CD8-positive, alpha-beta T cell (primary cell): ENCODE measurements at places on chromosomes 3 and 15.

GRCh38 chr3:150757768-150758167, 5.2 kb downstream of the SIAH2 start:
- DNase-seq, result no peak

GRCh38 chr15:101710806-101711205, 13.5 kb downstream of the TARS3 start:
- DNase-seq, result no peak

DNA sequence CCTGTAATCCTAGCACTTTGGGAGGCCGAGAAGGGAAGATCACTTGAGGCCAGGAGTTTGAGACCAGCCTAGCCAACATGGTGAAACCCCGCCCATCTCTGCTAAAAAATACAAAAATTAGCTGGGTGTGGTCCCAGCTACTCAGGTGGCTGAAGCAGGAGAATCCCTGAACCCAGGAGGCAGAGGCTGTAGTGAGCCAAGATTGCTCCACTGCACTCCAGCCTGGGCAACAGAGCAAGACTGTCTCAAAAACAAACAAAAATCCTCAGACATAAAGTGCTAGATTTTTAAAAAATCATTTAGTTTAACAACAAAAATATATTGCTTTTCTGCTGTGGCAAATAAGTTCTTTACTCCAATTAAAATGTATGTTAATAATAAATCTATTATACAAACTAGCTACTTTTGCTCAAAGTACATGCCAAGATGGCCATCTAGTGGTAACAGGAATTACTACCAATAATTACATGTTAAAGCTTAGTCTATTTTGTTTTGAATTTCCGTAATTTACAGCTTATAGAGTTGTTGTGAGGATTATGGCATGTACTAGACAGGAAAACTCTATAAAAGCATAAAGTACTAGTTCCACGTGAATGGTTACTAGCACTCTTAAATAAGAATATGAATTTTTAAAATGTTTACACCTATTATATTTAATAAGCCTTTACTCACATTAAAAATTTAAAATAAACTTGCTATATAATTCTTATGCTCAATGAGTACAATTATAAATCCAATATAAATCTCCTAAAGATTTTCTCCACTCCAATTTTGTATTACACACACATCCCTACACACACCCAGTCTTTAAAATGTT, 39.0 kb downstream of the GABPB1 start:
- no peak for DNase-seq

- DNase-seq, result no peak
These were observed 14.1 kb downstream of the ZXDC start for GRCh38 chr3:126461450-126462070.

DNA sequence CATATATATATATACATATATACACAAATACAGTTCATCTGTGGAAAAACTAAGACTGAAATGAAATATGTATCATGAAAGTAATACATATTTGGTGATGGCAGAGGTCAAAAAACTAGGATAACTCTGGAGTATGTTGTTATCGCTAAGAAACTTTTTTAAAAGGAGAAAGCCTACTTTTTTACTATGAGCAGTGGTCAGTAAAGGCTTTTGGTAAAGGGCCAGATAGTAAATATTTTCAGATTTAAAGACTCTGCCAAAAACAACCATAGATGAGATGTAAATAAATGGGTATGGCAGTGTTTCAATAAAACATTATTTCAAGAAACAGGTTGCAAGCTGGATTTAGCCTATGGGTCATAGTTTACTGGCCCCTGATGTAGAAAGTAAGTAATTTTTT, 93.8 kb upstream of the TGFBR2 start:
- no peak for DNase-seq
